ENCODE measurements at places on chromosomes 2 and 18.

DNA sequence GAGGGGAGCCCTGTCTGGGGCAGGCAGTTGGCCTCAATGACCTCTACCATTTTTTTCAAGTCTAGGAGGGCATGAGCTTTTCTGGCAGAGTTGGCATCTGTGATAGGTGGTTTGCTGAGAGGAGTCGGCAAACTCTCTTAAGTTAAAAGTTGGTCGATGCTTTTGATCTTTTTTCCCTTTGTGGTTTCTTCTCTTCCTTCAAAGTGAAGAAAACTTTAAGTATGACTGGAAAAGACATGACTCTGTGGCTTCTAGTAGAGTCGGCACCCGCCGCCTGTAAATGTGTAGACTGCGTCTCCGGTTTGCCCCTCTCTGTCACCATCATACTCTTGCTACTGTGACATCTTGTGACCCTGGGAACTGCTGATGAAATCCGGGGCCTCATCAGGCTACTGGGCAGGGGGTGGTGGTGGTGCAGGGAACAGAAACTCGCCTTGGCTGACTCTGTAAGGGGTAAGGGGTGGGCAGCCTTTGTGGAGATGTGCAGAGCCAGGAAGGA, 21.1 kb downstream of the INPP5D start:
- DNase-seq: no peak

GRCh38 chr2:160141912-160142311, 58.2 kb downstream of the ITGB6 start:
- DNase-seq: no peak

DNA sequence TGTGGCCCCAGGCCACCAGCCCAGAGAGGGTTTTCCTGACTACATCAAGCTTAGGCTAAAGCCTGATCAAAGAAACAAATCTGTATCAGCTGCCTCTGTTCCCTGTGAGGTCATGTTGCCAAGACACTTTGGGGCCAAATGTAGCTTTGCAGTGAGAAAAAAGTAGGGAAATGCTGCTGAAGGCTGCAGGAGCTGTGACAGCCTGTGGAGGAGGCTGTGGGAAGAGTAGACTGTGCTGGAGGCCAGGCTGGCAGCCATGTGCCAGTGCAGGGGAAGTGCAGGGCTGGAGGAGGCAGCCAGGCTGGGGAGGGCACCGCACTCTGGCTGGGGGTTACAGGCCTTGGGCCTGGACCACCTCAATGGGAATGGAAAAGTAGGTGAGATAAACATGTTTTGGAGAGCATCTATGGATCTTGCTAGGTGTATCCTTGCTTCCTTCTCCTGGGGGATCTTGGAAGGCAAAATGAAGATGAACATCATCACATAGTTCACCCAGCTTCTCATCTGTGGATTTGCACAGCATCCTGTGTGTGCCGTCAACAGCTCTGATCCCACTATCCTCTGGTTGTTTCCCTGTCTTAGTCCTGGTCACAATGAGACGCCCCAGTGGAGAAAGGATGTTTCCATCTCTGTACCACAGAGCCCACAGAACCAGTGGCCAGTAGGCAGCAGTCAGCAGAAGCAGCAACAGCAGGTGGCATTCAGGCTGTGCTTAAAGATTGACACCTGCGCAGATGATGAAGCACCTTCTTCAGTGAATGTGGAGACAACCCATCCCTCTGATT, 103.8 kb upstream of the COPS8 start:
- no peak for DNase-seq

DNA sequence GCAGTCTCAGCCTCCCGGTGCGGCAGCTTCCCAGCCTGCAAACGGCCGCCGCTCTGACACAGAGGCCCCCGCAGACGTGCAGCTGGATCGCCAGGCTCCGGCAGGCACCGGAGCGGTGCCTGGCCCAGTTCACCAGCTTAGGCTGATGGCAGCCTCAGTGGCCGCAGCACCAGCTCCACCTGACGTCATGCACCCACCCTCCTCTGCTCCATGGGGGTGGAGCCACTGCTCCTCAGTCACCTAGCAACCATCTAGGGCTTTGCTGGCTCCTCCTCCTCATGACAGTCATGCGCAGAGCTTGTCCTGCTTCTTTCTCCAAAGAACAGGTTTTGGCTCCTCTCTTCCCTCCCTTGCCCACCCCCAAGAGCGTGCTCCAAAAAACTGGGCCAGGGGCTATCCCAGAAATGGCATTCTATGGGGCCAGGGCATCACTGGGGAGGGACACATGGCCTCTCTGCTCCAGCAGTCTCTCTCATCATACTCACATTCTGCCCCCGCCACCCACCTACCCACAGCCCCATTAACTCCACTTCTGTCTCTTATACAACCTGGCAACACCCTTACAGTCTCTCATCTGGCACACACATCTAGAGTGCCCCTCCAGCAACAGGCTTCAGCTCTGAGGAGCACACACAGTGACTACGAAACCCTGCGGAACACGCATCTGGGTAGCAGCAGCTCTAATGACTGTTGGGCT, 5.5 kb downstream of the DCTN1 start:
- DNase-seq: peak; percentile 83

GRCh38 chr2:201808027-201808426, 1.7 kb downstream of the CDK15 start:
- no peak for DNase-seq

- no peak for DNase-seq
Observed at GRCh38 chr2:53397085-53397484, 370.5 kb upstream of the CHAC2 start.

GRCh38 chr2:181552808-181553207, 95.6 kb downstream of the ITGA4 start:
- DNase-seq: no peak

DNA sequence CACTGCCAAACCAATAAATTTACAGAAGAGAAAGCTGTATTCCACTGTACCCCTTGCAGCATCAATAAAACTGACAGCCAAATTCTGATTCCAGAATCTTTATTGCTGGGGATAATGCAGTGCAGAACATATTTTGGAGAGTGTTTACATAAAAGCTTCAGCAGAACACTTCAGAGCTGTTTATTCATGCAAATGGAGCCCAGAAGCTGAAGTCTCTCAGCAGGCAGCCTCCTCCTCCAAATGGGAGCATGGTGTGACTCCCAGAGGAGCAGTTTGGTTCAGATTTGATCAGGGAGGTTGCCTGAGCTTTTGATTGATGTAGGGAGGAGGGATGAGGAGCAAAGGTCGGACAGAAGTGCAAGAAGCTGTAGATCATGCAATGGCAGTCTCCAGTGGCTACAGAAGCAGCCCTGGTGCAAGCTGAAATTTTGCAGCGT, 22.4 kb downstream of the LHCGR start:
- DNase-seq: peak; percentile 70

DNA sequence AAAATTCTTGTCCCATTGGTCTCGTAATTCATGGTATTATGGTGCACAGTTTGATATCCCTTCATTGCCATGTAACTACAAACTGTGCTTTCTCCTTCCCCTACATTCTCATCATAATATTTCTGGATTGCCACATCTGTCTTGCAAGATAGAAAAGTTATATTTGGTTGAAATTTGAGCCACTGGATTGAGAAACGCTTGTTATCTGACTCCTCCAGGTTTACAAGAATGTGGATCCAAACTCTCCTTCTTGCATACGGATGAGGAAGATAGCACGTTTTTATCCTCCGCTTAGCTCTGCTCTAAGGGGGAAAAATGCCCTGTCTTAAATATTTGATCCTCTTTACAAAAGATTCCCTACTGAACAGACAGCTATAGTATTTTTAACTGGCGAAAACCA, 438.2 kb downstream of the TSN start:
- no peak for DNase-seq

DNA sequence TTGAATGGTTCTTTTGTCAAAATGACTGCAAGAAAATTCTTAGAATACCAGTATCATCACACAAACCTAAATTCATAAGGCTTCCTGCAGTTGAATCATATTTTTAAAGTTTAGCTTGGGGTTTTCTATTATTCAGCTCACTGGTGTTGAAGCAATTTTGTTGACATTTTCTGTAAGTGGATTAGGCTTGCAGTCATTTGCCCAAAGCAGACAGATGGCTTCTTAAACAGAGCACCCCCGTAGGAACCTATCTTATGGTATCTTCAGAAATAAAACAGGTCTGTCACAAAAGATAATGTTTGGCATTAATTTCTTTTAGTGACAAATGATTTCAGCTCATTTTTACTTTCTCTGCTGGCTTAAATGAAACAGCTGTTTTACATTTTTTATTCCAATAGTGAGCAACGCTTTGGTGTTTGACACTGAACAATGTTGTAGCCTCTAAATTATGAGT, 331.1 kb downstream of the PLCL1 start:
- DNase-seq: no peak

- no peak for DNase-seq
Observed at GRCh38 chr18:74351354-74351753, 35.7 kb downstream of the C18orf63 start.

DNA sequence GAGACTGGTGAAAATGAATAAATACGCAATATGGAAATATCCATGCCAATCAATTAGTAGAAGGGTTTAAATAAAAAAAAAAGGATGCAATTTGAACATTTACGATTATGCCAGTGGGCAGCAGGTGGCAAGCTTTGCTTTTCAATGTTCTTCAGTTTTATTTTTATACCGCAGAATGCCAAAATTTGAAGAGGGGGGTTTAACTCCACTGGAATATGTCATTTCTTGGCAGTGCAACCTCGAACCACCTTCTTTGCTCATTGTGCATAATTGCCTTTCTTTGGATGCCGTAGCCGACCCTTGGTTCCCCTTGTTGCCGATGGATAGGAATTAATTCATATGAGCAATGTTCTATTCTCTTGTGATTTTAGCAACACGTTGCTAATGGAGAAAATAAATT, 88.0 kb downstream of the LTBP1 start:
- DNase-seq: no peak

- no peak for DNase-seq
Observed at GRCh38 chr18:55499526-55499925, 88.5 kb downstream of the TCF4 start.

DNA sequence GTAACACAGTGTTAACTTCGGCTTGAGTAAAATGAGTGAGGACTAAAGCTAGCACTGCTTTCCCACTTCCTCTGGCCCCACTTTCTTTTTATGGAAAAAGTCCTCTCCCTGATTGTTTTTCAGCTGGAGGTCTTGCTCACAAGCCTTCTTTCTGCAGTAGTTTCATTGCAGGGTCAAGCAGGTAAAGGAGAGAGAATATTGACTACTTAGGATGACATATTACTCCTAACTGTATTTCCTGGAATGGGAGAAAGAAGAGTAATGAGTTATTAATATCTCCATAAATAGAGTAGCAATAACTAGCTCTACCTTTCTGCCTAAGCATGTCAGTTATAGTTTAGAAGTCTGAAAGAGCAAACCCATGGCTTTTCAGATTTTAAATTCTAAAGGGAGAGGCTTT, 45.0 kb downstream of the MAP4K4 start:
- DNase-seq: no peak

DNA sequence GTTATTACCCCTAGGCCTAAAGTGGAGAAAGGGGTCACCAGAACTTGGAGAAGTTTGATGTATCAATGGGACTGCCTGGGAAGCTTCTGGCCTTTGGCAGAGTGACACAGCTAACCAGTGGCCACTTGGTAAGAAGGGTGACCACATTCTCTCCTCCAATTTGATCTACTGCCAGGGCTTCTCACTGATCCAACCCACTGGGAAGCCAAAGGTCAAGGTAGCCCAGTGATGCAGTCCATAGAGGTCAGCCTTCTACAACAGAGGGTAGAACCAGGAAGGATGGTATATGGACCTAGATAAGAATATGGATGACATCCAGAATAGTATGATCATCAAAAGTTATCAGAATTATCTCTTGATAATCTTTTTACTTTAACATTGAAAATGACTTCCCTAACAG, 493.6 kb downstream of the NYAP2 start:
- no peak for DNase-seq

GRCh38 chr2:11940121-11940743, 193.8 kb downstream of the LPIN1 start:
- no peak for DNase-seq

- peak; percentile 57 for DNase-seq
Observed at GRCh38 chr2:200483729-200484198, 26.1 kb downstream of the KCTD18 start.

DNA sequence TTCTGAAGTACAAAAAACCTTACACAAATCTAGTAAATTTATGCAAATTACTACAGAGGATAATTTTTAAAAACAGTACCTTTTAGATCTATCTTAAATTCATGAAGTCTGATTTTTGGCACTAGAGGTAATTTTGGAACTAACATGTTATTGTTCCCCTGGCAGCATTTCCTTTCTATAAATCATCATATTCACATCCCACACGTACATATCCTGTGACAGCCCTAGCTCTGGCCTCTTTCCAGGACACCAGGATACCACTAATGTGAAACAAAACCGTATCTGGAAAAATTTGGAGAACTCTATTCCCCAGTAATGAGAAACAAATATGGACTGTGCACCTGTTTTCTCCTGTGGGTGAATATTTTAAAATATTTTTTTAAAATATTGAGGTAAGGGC, 14.0 kb upstream of the BIRC6 start:
- DNase-seq: no peak

DNA sequence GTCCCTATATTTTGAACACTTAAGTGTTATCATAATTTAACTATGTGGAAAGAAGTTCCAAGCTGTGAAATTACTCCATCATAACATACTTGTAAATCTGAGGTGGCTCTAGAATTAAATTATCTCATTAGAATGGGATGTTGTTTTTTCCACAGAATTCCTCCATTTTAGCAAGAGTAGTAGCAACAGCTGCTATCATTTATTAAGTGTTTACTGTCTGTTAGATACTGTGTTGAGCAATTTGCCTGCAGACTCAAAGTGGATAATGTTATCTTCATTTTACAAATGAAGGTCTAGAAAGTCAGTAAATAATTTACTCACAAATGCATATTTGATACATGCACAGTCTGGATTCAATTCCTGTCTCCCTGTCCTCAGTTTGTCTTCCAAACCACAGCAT, 504.8 kb upstream of the NRP2 start:
- DNase-seq: no peak

DNA sequence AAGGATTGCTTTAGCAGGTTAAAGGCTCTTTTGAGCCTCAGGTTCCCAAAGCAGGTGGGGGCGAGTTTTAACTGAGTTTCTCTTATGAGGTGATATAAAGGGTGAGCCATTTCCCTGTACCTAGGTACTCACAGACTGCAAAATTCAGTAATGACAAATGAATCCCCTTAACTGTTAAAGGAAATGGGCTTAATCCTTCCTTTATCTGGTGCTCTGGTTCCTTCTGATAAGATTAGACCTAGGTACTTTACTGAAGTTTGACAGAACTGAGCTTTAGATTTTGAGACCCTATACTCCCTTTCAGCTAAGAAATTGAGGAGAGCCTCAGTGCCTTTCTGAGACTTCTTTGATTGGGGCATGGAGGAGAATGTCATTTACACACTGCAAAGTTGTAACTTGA, 42.6 kb downstream of the STK17B start:
- no peak for DNase-seq

DNA sequence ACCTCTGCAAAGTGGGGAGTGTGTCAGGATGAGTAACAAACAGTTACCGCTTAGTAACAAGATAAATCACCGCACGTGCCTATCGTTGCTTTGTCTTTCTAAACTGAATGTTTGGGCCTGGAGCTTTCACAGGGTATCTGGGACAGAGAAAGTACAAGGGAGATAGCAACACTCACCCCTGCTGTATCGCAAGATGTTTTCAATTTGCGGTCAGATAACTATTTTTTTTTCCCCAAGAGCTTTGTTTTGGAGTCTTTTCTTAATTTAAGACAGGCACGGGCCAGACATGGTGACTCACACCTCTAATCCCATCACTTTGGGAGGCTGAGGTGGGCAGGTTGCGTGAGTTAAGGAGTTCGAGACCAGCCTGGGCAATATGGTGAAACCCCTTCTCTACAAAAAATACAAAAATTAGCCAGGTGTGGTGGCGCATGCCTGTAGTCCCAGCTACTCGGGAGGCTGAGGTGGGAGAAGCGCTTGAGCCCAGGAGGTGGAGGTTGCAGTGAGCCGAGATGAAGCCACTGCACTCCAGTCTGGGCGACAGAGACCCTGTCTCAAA, 146.6 kb downstream of the GBX2 start:
- DNase-seq: no peak

Measured in NCI-H510A (cell line).